ENCODE measurements at places on chromosomes 12 and 14.

- DNase-seq: no peak
These were observed 22.5 kb downstream of the CABP1 start for GRCh38 chr12:120662879-120663278.

- peak; percentile 94 for DNase-seq
These were observed 8.5 kb upstream of the ASCL1 start for GRCh38 chr12:102948941-102949352.

GRCh38 chr14:99627100-99627499 lies 17.8 kb upstream of the HHIPL1 start:
- DNase-seq: no peak

DNA sequence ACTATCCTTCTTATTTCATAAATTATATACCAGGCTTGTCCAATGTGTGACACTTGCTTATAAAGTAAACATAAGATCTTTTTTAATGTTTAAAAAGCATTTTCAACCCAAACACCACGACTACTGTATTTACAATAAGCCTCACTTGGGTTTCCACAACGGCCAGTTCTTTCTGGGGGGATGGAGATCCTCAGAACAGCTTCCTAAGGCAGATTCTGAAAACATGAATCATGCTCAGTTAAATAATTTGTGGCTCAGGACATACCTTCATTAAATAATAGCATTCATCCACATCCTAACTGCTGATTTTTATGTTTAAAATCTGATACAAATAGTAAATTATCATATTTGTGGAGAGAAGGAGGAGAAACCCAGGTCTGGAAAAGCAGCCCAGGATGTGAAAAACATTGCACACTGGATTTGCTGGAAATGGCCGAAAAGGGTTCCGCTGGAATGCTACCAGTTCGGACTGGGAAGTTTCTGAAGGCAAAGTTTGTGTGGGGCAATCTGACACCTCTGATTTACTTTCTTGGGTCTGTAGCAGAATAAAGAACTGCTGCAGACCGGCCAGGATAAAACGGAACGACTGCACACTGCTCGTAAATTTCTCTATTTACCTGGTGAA lies 597 bp downstream of the GLT8D2 start:
- DNase-seq: no peak

DNA sequence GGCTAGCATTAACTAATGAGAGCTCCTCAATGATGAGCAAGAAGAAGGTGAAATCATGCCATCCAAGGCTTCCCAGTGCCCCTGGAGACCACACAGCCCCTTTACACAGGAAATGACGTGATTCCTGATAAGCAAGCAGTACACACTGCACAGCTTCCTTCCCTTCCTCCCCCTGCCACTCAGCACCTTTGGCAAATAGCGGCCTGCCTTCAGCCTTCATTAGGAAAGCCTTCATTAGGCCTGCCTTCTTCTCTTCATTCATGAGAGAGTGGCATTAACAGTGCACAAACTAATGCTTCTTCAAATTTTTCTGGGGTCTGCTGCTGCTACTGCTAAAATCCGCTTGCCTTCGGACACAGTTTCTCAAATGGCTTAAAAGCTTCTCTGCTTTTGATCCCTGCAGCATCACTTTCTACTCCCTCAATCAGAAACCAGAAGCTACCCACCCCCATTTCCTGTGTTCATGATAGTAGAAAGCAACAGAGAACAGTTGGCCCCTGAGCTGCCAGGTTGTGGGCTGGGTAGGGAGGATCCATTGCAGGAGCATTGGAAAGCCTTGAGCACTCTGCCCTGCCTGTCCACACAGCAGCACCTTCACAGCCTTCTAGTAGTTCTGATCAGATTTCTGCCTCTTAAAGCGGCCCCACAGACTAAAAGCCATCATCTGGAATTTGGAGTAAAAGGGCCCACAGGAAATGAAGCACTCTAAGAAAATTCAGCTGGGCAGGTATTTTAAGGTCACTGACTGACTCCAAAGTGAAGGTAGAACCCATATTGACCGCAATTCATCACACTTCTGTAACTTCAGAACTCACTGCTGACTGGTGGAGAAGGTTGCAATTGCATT lies 103.8 kb upstream of the ETV6 start:
- no peak for DNase-seq

DNA sequence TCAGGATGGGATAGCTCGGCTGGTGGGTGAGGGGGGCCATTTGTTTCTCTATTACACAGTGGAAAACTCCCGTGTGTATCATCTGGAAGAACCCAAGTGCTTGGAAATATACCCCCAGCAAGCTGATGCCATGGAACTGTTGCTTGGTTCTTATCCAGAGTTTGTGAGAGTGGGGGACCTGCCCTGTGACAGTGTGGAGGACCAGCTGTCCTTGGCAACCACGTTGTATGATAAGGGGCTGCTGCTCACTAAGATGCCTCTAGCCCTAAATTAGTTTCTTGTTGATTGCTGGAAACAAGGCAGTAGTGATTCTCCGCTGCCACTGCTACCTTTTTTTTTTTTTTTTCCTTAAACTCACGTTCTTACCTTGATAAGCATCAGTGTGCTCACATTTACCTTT lies 1.9 kb downstream of the RIOX1 start:
- no peak for DNase-seq

- DNase-seq: peak; percentile 25
These were observed 37.0 kb upstream of the TMEM263 start for GRCh38 chr12:106918746-106919145.

DNA sequence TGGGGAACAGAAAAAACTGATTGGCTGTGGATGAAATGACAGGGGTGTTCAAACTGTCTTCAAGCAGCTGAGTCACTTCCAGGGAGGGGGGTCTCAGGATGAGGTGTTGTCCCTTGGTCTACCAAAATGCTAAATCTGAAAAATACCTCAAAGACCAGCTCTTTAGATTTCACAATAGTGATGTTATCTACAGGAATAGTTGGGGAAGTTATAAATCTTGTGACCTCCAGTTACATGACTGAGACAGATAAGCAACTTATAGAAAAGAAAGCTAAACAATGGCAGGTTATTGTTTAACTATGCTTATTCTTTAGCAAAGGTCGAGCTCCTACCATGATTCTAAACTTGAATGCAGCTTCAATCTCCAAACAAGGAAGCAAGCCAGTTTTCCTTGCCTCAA lies 125.4 kb downstream of the SYT10 start:
- no peak for DNase-seq

DNA sequence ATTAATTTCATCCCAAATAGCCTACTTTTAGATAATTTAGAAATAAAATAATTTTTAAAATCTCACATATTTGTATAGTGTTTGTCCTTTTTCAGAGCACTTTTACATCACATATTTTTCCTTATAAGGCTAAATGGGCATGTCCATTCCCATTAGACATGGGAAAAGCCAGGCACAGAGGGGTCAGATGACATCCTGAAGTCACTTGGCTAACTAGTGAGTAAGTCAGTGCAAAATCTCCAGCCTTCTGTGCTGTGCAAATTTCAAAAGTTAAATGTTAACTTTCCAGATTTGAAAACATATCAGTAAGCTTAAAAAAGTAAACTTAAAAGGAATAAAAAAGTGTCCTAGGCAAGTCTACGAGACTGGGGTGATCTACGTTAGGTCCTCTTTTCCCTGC lies 117.4 kb downstream of the EMP1 start:
- no peak for DNase-seq

GRCh38 chr14:104425763-104426646 lies 153.6 kb upstream of the C14orf180 start:
- no peak for DNase-seq

- DNase-seq: no peak
These were observed 79.1 kb downstream of the GRIP1 start for GRCh38 chr12:66599816-66600215.

DNA sequence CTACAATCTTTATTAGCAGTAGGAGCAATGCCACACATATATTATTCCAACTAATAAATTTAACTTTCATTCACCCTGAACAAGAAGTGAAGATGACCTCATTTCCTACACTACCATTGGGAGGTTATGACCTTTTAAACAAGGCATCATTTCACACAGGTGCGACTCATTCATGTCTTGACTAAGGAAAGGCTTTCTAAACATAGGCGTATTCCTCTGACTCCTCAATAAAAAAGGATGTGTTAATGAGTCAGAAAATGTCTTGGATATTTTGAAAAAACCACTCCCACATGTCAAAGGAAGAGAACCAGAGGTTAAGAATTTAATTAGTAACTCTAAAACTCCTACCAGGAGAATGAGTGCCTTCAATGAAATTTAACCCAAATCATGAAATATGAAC lies 115.2 kb downstream of the PRICKLE1 start:
- DNase-seq: no peak

GRCh38 chr12:69947123-69947522 lies 122.1 kb downstream of the MYRFL start:
- no peak for DNase-seq

Measured in H1 (cell line).